ENCODE measurements at places on chromosomes 16 and 17. TPM values are rescaled to one million over a fixed set of nuclear protein-coding genes. Genes with fewer than 3 reads are reported as not detected.

Gene CACNG4
- polyA plus RNA-seq = 3.9 TPM

Gene SLC47A1
- 26.4 TPM for polyA plus RNA-seq

Gene COG8
- polyA plus RNA-seq = 30.2 TPM

Gene CHST4
- polyA plus RNA-seq = 0.06 TPM

Gene NPIPB6
- polyA plus RNA-seq = 0.69 TPM

DNA sequence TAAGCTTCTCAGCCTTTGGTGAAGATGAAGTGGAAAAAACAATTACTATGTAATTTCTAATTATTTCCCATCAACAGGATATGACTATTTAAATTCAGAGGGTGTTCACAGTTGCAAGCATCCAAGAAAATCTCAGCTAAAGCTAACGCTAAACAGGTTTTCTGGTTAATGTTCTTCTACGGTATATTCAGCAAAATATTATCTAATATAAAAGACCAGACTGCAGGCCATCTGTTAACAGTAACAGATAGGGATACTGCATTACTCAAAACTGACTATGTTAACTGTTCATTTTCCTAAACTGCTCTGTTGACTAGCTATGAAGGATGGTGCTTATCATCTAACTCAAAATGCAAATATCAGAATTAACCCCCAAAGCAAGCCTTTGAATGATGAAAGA, 32.8 kb downstream of the GLG1 start:
- DNase-seq = no peak

Gene PDIA2
- polyA plus RNA-seq = 0.47 TPM

GRCh38 chr17:27259356-27259755, 34.6 kb upstream of the WSB1 start:
- DNase-seq = no peak

Measured in hepatocyte (in vitro differentiated cells).